ENCODE measurements at places on chromosomes 2 and 18. TPM values are rescaled to one million over a fixed set of nuclear protein-coding genes. Genes with fewer than 3 reads are reported as not detected.

The NEUROD1 gene
- total RNA-seq = not detected

The ZDBF2 gene
- 13.5 TPM for total RNA-seq

The SCN7A gene
- total RNA-seq = not detected

The NR4A2 gene
- total RNA-seq = 6.7 TPM

The SERPINB12 gene
- total RNA-seq = not detected

The GPBAR1 gene
- 0.89 TPM for total RNA-seq

The IKZF2 gene
- 31.8 TPM for total RNA-seq

The ADAM23 gene
- 14.2 TPM for total RNA-seq

The LIPG gene
- total RNA-seq = not detected

The TRIM54 gene
- not detected for total RNA-seq

The HEATR5B gene
- 41.0 TPM for total RNA-seq

The ATP6V1B1 gene
- not detected for total RNA-seq

The HOXD4 gene
- total RNA-seq = not detected

The ACVR1C gene
- 5.7 TPM for total RNA-seq
